Lung microvascular endothelial cell (primary cell): ENCODE measurements at places on chromosomes 1 and 21. TPM values are rescaled to one million over a fixed set of nuclear protein-coding genes. Genes with fewer than 3 reads are reported as not detected.

PTPN14 gene
- 57.1 and 71.8 TPM in 2 replicates for total RNA-seq

- no peak for DNase-seq
These were observed 93.9 kb downstream of the SLC30A10 start for GRCh38 chr1:219834314-219834917.

YY1AP1 gene
- total RNA-seq: 21.8 and 85.3 TPM in 2 replicates

- DNase-seq: peak; percentile 68
These were observed 1.5 kb downstream of the CA6 start for GRCh38 chr1:8947127-8947691.

GRCh38 chr1:56512724-56513494 is 66.5 kb downstream of the PLPP3 start:
- DNase-seq: peak; percentile 78
